ENCODE measurements at places on chromosomes 16 and 17.
A peak's percentile ranks its signal among the peaks of the same experiment; 100 is the strongest.

DNA sequence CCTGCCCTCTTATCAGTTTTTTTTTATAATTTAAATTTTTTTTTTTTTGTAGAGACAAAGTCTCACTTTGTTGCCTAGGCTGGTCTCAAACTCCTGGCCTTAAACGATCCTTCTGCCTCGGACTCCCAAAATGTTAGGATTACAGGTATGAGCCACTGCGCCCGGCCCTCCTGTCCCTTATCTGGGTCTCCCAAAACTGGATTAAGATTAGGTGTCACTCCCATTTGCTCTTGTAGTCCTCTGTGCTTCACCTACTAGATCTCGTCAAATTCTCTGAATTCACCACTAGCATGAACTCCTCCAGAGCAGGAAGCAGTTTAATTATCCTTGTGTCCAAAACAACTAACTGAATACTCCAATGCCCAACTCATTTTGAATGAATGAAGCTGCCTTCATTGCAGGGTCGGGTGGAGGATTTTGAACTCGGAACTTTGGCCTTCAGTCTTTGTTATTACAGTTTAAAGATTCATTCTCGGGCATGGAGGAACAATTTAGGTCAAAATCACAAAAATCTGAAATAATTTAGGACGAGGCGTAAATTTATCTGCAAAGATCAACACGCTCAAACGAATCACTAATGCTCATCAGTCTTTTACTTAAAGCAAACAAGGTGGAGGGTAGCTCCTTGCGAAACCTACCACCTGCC, 802 bp upstream of the ATXN2L start:
- DNase-seq, result no peak

DNA sequence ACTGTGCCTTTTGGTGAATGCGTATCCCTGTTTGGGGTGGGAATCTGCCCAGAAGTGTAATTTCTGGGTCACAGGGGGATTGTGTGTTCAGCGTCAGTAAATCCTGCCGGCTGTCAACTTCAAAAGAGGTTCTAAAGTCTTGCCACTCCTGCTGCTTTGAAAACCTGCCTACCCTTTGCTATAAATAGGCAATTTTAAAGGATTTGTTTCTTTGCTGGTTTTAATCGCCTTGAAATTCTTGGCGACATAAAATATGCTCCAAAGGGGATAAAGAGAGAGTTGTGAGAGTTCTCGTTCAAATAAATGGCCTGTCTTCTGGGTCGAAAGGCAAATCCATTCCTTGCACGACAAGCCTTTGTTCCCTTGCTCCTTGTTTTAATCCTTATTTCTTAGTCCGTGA, 143.4 kb downstream of the IRF8 start:
- no peak for DNase-seq

- no peak for DNase-seq
Observed at GRCh38 chr16:51996516-51996915, 550.4 kb downstream of the TOX3 start.

GRCh38 chr16:72311426-72311825, 139.5 kb upstream of the PMFBP1 start:
- DNase-seq, result no peak

- DNase-seq, result no peak
Observed at GRCh38 chr16:50021544-50021943, 3.5 kb upstream of the CNEP1R1 start.

GRCh38 chr17:82051776-82052637, at the start of the genes GPS1 and RFNG:
TSS of gene GPS1 (plus strand) at chr17:82051898. CDS start at chr17:82051932, 34 bp downstream.
TSS of gene RFNG (minus strand) at chr17:82051811. CDS start at chr17:82051766, 45 bp downstream.
- DNase-seq, result peak; percentile 80

DNA sequence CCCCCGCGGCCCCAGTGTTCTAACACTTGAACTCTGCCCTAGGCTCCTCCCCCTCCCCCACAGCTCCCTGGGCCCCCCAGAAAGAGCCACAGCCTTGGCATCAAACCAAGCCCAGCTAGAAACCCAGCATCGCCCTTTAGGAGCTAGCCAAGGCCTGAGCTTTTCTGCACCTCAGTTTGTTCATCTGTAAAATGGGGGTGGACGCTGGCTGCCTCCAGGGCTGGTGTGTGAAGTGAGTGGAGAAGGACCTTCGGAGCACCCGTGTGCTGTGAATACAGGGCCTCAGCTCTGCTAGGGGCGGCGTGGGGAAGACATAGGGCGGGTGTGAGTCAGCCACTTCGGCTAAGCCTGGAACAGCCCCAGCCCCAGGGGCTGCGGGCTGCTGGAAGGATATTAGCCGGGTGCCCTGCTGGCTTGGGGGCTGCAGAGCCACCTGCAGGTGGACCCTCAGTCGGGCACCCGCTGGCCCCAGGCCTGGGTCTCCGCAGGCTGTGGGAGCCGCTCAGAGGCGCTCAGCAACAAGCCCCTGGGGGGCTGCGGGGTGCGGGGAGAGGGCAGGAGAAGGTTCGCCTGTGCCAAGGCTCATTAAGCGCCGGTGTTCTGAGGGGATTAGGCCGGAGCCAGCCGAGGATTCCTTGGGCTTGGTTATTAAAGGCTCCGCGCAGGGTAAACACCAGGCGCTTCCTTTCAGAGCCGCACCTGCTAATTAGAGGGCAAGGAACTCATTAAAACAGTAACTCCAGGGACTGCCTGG, 217.0 kb upstream of the CIBAR2 start:
- DNase-seq, result no peak

- peak; percentile 12 for DNase-seq
Observed at GRCh38 chr17:38917259-38917658, 8.2 kb upstream of the LASP1NB start.

DNA sequence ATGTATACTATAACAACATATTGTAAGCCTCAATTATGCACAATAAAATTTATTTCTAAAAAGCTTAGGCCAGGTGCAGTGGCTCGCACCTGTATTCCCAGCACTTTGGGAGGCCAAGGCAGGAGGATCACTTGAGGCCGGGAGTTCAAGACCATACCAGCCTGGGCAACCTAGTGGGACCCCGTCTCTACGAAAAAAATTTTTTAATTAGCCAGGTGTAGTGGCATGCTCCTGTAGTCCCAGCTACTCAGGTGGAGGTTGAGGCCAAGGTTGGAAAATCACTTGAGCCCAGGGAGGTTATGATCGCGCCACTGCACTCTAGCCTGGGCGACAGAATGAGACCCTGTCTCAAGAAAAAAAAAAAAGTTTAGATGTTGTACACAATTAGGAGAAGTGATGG, 45.5 kb downstream of the VMP1 start:
- DNase-seq, result no peak

GRCh38 chr17:77429969-77430752, 289.4 kb downstream of the SEC14L1 start:
- peak; percentile 92 for DNase-seq

- DNase-seq, result no peak
Observed at GRCh38 chr17:76449126-76449525, 3.8 kb downstream of the UBE2O start.

GRCh38 chr16:57797526-57798266, 4.6 kb downstream of the KIFC3 start:
- DNase-seq, result peak; percentile 74

- DNase-seq, result no peak
Observed at GRCh38 chr16:67164599-67165061, at the start of gene HSF4. TSS of gene HSF4 (plus strand) at chr16:67164745. CDS start at chr16:67164812, 67 bp downstream.

- no peak for DNase-seq
Observed at GRCh38 chr17:11736613-11737312, 138.5 kb downstream of the DNAH9 start.

- DNase-seq, result no peak
Observed at GRCh38 chr16:74472540-74472939, 51.3 kb upstream of the CLEC18B start.

- no peak for DNase-seq
Observed at GRCh38 chr17:79812353-79813258, 15.7 kb upstream of the CBX8 start.

GRCh38 chr16:29760567-29761279, 14.9 kb upstream of the C16orf54 start:
- no peak for DNase-seq

DNA sequence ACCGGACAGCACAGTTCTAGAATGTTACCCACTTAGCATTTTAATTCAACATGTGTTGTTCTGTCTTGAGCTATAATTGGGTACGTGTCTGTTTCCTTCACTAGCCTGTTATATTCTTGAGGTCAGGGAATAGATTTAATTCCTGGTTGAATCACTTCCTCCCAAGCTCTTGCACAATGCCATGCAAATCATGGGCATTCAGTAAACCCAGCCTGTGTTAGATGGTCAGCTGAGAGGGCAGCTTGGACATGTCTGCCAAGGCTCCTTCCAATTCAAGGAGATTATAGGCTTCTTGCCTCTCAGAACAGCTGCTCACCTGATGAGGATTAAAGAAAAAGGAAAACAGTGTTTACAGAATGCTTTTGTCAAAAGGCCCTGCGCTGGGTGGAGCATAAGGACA, 12.6 kb downstream of the C1QTNF1 start:
- no peak for DNase-seq

DNA sequence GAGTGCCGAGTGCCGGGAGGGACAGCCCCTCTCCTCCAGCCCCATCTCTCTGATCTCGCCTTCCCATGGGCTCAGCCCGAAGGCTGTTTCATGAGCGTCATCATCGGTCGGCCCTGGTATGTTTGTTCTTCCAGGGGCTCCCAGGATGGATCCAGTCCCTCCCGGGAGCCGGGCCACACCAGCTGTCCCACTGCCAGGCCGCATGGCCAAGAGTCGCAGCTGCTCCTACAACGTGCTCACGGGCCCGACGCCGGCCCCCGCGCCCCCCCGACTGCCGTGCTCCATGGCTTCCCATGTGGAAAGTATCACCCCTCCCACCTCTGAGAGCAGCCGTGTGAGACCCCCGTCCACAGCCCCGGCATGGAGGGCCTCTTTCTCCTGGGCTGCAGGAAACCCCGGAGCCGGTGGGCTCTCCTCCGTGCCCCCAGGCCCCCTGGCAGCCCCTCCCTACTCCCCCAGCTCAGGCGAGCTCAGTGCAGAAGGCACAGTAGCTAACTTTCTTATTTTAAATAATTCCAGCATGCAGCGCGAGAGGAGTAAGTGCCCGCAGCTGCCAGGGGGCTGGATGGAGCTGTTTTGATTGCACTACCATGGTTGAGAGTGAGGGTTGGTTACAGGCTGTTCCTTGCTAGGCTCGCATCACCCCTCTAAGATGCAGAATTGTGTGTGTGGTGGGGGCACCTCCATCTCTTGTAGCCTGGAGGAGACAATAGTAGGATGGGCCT, 26.6 kb upstream of the GSE1 start:
- peak; percentile 61 for DNase-seq

- DNase-seq, result no peak
Observed at GRCh38 chr17:10210151-10210574, 11.8 kb upstream of the GAS7 start.

DNA sequence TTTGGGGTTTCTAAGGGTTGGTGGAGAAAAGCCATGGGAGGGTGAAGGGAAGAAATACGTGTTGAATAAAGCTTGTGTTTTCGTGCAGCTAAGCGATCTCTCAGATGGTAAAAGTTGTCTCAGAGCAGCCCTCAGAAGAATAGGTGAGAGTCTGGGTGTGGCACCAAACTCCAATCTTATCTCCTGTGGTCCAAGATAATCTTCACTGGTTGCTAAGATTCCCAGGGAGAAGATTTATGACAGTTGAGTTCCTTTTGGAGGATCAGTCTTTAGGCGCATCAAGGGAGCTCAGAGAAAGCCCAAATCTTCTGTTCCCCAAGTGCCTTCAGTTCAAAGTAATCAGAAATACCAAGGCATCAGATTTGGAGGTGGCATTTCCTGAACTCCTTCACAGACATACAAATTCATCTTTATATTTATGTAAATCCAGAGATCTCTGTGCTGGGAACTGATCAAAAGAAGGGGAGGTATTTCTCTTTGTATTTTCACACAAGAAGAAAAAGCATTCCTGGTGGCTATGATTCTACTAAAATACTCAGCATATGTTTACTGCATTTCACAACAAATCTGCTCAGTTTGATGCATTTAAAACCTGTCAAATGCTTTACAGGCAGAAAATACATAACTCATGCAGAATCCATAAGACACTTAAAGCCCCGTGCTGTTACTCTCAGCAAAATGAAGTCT, 102.9 kb downstream of the ABCC12 start:
- DNase-seq, result no peak
